ENCODE measurements at places on chromosomes 1 and 21.

GRCh38 chr1:29744684-29745490 is 508.6 kb downstream of the PTPRU start:
- DNase-seq: no peak

GRCh38 chr1:24049733-24050132 is 62.2 kb downstream of the MYOM3 start:
- no peak for DNase-seq

DNA sequence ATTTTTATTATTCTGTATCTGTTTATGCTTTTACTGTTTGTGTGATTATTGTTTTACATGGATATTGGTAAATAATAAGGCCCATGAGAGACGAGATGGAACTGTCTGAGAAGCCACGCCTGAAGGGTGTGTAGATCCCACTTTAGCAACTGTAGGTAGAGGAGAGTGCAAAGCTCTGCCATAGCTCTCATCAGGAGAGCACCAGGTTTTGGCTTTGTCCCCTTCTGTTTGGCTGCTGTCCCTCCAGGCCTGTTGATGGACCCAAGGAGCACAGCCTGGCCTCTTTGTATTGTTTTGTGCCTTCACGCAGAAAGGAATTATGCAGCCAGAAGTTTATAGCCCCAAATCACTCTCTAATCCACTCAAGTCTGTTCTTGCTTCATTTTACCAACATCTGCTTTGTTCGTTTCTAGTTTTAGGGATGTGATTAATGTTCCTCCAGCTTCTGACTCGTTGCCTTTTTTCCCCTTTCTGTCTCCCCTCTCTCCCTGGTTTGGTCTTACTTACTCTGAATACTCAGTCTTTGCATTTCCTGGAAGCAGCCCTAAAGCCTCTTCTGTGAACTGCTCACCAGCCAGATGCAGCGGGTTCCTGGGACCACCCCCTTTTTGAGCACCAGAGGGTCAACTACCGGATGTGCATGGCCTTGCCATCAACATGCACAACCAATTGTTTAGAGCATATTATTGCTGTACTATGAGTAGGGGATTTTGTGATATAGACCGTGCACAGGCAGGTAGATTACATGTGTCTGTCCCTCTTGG is 127.3 kb downstream of the HHAT start:
- no peak for DNase-seq

DNA sequence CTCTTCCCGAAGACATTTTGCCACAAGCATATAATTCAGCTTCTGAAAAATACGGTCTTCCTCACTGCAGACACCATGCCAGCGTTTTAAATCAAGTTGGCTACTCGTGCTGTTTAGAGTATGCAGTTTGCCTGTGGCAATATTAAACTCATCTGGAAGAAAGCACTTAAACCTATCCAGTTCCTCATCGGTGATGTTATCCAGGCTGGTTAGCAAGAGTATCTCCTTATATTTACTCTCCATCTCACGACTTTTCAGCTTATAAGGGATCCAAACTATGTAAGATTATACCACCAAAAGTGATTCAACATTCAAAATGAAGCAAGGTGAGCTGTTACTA is 9.7 kb upstream of the IFI16 start:
- DNase-seq: no peak

DNA sequence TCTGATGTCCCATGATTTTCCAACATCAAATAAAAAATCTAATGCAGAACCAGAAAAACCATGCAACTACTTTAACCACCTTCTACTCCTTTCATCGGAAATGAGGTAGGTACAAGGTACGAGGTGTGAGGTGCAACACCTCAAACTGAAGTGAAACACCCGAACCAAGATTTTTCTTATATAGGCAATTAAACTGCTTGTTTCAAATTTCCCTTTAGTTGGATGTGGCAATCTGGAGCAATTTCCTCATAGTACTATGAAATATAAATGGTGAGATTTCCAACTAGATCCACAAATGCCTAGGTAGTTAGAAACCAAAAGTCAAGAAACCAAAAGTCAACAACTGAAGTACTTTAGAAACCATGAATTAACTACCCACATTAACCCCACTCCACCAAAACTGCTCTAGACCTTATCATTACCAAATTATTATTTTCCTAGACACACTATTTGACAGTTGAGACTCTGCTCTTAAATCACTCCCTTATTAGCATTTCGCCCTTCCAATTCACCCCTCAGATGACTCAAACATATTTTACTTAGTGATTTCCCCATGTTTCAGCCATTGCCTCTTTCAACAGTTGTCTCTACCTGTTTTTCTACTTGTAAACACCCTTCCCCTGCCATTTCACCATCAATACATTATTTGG is 37.8 kb downstream of the FUBP1 start:
- DNase-seq: no peak

- no peak for DNase-seq
Observed at GRCh38 chr1:65072845-65073244, 75.2 kb upstream of the AK4 start.

- no peak for DNase-seq
Observed at GRCh38 chr1:221794079-221794670, 52.3 kb upstream of the DUSP10 start.

DNA sequence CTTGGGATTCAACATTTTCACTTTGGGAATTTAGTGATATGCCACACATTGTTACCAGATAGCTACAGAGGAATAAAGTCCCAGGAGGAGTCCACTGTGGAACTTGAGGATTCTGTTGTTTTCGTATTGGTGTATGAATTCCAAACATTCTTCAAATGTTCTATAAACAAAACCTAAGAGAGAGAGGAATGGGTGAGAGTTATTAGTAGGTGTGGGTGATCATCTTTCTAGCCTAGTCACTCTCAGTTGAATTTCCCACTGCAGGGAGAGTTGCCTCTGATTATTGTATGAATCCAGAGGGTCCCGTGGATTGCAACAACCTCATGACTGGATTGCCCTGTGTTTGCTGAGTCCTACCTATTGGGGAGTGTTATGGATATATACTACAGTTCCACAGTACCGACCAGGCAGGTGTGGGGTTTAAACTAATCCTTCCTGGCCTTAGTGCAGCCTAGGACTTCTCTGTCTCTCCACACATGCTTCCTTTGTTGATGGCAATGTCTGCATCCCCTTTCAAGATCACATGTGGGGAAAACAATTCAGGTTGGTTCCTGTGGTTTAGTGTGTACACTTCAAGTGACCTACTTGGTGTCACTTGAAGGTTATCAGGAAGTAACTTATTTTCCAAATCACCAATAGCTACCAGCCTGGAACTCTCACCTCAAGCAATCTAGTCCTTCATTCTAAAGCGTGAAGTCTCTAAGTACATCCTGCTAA is 91.8 kb downstream of the ADCY10 start:
- DNase-seq: no peak

DNA sequence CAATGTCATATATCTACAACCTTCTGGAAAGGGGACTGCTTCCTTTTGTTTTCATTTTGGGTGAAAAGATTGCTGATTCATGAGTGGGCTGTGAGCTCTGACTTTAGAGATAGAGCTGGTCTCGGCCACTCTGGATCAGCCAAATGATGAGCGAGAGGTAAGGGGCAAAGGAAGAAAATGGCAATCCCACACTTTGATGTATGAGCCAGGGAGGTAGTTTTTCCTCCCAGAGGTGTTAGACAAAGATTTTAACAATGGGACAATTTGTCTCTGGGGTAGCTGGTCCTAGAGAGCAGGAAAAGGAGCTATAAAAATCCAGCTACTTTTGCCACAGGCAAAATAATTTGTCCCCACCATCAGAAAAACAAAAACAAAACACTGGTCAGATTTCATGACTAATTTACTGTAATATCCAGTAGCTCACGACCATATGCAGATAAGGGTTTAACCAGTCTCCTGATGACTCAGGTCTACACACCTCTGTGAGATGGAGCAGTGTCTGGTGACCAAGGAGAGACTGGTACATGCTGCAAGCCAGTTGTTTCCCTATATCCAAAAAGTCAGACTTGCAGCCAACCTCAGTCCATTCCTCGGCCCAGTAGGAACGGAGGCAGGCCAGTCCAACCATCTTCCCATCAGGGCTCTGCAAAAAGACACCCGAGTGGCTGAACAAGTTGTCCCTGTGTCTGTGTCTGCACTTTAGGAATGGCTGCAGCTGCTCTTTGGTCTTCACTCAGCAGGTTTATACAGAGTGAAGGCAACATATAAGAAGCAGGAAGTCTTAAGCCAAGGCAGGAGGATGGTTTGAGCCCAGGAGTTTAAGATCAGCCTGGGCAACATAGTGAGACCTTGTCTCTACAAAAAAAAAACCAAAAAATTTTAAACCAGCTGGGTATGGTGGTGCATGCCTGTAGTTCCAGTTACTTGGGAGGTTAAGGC is 29.2 kb downstream of the DNASE2B start:
- DNase-seq: no peak

DNA sequence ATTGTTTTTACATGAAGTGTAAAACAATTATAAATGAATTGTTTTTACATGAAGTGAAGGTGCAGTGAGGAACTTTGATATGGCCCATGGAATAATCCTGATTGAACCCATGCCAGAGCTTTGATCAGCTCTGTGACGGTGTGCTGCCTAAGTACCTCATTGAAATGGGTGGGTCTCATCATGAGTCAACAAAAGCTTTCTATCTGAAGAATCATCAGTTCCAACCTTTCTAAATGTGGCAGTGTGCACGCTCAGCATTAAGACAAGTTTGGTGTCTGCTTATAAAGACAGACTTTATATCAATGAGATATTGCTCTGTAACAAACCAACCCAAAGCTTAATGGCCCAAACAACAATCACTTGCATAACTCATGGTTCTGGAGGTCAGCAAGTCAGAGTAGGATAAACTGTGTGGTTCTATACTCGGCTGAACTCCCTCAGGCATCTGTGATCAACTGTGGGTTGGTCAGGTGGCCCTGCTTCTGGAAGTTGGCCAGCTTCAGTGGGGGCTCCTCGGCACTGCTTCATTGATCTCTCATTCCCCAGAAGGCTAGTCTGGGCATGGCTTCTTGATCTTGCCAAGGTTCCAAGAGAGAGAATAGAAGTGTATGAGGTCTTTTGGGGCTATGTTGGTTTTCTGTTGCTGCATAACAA is 258.0 kb downstream of the LTN1 start:
- no peak for DNase-seq

GRCh38 chr1:17356387-17357026 is 15.5 kb upstream of the PADI6 start:
- DNase-seq: peak; percentile 4

GRCh38 chr1:87894062-87894461 is 565.4 kb downstream of the LMO4 start:
- no peak for DNase-seq

- no peak for DNase-seq
Observed at GRCh38 chr21:35354078-35354477, 305.0 kb upstream of the RUNX1 start.

- no peak for DNase-seq
Observed at GRCh38 chr1:71393301-71393700, 312.5 kb upstream of the ZRANB2 start.

- no peak for DNase-seq
Observed at GRCh38 chr1:63928186-63929105, 154.6 kb downstream of the ROR1 start.

DNA sequence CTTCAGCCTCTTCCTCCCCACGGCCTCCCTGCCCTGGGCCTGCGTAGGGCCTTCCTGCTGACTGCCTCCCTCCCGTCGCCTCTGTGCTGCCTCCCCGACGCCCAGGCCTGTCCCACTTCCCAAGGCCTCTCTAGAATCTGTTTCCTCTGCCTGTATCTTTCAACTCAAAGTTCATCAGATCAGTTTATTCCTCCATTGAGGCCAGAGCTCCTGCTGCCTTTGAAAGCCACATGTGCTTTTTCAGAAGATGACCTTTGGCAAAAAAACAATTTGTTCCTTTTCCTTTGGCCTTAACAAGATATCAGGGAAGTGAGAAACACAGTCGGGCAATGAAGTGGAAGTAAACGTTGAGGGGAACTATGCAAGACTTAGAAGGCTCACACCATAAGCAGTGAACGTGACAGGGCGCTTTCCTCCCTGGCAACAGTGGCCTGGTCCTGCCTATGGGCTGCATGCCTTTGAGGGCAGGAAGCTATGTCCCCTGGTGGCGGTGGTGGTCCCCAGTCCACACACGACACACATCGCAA is 85.9 kb downstream of the PSMG1 start:
- no peak for DNase-seq

DNA sequence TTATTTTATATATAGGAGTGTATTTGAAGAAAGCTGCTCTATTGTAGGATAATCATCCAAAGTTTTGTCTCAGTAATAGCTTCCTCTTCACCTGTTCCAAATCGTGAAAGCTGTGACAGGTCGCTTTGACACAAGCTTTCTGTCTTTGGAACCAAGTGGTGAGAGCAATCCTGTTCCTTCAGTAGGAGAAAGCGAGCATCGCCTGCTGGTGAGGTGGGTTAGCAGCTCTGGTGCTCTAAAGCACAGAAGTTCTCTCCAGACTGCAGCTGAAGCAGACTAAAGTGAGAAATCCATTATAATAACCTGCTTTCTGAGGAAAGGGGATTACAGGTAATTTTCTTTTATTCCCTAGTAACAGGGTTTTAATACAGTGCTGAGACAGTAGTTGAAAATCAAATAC is 803.8 kb downstream of the ADGRL2 start:
- DNase-seq: no peak

- no peak for DNase-seq
Observed at GRCh38 chr1:59062743-59063142, 234.2 kb upstream of the FGGY start.

DNA sequence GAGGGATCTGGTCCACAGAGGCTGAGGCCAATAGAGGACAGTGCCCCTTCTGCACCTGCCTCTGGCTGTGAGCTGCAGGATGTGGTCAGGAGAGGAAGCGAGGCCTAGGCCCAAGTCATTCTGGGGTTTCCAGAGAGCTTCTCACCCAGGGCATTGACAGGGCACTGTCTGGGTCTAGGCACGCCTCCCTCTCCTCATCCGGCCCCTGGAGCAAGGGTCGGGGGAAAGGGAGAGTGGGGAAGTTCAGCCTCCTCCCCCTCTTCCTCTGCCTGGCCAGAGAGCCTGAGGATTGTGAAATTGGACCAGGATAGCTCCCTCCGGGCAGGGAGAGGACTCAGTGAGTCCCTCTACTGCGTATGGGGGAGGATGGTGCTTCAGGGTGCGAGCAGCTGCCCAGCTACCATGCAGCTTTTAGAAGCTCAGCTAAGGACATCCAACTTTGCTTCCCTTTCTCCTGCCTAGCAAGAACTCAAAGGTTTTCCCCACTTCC is 6.3 kb upstream of the INAVA start:
- DNase-seq: no peak

- DNase-seq: no peak
Observed at GRCh38 chr1:228265167-228265566, 57.3 kb downstream of the OBSCN start.

DNA sequence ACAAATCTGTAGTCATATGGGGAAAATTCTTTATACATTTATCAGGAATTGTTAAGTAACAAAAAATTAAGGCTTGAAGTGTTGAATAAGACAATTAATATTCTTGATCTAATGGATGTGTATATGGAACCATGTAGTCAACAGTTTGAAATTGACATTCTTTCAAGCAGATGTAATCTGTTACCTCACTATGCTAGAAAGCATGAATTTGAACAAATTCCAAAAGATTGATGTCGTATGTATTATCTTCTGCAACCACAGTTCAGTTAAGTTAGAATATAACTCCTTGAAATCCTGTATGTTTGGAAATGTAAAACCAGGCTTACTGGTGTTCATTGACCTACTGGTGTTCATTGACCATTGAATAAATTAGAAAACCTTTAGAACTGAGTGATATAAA is 16.1 kb downstream of the CCDC18 start:
- DNase-seq: no peak

GRCh38 chr1:228120857-228121489 is 11.9 kb upstream of the MRPL55 start:
- DNase-seq: no peak

- DNase-seq: no peak
Observed at GRCh38 chr1:180155182-180155682, 563 bp downstream of the QSOX1 start.
